GM18507 (cell line): ENCODE measurements at places on chromosomes 7 and 10.

GRCh38 chr7:101140339-101140699 lies 13.4 kb downstream of the SERPINE1 start:
- DNase-seq = no peak

- no peak for DNase-seq
These were observed at the start of gene ODAD2 for GRCh38 chr10:27998954-27999275. Gene ODAD2 (minus strand): TSS chr10:27999079. CDS start chr10:27995142, 3,937 bp downstream.

DNA sequence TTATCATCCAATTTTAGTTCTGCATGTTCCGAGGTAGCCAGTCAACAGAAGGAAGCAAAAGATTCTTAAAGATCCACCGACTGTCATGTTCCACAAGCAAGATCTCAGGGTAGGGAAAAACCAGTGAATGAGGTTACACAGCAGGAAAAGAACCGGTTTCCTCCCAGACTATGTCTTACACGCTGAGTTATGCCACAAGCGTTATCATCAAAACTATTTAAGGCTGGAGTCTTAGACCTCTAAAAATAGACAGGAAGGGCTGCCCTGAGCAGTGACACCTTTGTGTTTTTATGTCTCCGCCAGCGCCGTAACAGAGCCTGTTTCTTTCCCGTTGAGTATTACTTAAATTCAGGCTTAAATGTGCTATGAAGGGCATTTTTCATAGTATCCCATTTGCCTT lies 48.3 kb downstream of the PROSER2 start:
- no peak for DNase-seq

DNA sequence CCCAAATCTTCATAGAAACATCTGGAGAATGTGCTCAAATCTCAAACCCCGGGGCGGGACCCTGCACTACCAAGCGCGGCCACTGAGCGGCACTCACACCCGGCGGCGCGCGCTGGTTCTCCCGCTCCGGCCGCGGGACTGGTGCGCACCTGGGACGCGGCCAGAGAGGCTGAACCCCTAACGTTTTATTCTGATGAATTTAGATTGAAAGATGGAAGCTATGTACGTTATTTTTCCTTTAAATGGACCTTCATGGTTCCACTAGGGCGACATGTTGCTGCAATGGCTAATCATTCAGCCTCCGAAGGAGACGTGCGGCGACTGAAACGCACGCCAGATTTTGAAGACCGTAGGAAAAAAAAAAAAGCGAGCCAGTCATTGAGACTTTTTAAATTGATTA lies 107.0 kb upstream of the INSIG1 start:
- DNase-seq = peak; percentile 70
